Neural progenitor cell (in vitro differentiated cells): ENCODE measurements at places on chromosomes 5 and 9.

- no peak for DNase-seq
Observed at GRCh38 chr9:127036437-127036836, 86.0 kb downstream of the ANGPTL2 start.

GRCh38 chr9:104795857-104796256, 31.9 kb downstream of the NIPSNAP3B start:
- no peak for DNase-seq

GRCh38 chr5:143094087-143094521, 309.4 kb downstream of the NR3C1 start:
- peak; percentile 92 for DNase-seq

GRCh38 chr9:29830821-29831220, 2257.5 kb upstream of the C9orf72 start:
- peak; percentile 74 for DNase-seq

GRCh38 chr5:168198359-168198758, 93.1 kb upstream of the WWC1 start:
- DNase-seq = no peak

DNA sequence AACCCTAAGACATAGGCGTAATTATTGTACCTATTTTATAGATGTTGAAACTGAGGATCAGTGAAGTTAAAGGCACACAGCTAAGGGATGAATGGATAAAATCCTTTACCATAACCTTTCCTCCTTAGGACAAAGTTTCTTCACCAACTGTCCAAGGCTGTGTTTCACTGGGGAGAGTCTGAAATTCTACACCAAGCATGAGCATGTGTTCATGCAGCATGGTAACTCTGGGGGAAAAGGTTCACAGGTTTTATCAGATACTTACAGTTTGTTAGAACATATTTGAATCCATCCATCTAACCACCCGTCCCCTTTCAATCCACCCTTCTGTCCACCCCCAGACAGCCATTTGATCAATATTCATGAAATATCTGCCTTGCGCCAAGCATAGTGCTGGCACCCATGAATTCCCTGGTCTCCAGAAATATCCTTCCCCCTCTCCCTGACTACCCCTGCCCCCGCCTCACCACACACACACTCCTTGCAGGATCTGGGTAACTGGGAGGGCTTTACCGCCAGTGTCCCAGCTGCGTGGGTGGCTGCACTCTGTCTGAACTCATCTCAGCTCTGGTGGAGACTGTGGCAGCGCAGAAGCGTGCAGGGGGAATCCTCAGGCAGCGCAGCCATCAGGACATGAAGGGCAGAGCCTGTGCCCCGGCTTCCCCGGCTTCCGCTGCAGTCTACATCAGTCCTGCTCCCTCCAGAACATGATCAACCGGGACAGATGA, 6.3 kb upstream of the KCNIP1 start:
- peak; percentile 20 for DNase-seq

GRCh38 chr9:84697509-84698114, 28.1 kb downstream of the NTRK2 start:
- DNase-seq = peak; percentile 84

DNA sequence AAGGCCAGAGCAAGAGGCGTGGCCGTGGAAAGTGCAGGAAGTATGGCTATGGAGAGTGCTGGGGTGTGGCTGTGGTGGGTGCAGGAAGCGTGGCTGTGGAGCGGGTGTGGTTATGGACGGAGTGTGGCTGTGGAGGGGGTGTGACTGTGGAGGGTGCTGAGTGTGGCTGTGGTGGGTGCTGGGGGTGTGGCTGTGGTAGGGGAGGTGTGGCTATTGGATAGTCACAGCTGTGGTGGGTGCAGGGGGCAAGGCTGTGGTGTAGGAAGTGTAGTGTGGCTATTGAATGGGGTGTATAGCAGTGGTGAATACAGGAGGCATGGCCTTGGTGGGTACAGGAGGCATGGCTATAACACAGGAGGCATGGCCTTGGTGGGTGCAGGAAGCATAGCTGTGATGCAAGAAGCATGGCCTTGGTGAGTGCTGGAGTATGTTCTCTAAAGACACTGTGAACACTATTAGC, 40.8 kb upstream of the SPATA31C2 start:
- DNase-seq = no peak

- DNase-seq = no peak
Observed at GRCh38 chr5:21154526-21154925, 1166.5 kb upstream of the CDH18 start.

- no peak for DNase-seq
Observed at GRCh38 chr5:113601423-113601822, 87.9 kb downstream of the YTHDC2 start.

GRCh38 chr9:1173211-1173610, 123.1 kb downstream of the DMRT2 start:
- DNase-seq = no peak

- DNase-seq = no peak
Observed at GRCh38 chr9:109463924-109464625, 34.0 kb downstream of the PTPN3 start.

DNA sequence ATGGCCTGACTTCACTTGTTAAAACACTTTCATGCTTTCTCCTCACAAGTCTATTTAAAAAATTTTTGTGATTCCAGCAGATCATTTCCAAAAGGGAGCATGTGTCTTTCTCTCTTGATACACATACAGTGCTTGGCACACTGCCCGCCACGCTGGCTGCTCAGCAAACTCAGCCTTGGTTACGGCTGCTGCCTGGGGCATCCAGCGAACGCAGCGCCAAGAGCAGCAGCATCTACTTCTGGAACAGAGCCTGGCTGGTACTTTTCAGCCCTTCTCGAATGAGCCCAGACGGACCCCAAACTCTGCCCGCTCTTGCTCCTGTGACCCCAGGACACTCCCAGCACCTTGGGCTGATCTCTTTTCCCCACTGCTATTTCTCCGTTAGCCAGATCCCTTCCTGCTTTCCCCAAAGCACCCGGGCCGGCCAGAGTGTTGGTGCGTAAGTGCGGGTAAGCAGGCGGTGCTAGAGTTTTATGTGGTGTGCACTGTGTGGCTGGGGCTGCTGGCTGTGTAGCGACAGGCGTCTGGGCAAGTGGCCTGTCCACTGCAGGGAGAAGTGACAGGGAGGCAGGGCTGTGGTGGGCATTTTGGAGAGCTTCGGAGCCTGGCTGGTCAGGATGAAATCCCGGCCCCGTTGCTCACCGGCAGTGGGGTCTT, 73.2 kb downstream of the SH3PXD2B start:
- DNase-seq = no peak

DNA sequence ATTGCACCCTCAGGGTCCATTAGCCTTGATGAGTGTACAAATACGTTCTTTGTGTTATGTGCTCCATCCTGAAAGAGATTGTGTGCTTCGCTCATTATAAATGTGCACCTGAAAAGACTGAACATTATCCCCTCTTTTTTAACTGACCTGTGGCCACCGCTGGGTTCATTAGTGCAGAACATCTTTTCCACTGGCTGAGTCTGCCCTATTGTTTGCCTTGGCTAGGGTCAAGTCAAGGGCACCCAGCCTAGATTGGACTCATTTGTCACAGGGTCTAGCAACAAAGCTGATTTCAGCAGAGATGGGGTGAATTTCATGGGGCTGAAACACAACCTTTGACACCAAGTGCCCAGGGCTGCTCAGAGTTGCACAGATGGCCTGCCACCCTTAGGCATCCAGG, 764.1 kb upstream of the ARRDC3 start:
- peak; percentile 12 for DNase-seq

- DNase-seq = no peak
Observed at GRCh38 chr5:158812408-158812807, 287.3 kb downstream of the EBF1 start.

DNA sequence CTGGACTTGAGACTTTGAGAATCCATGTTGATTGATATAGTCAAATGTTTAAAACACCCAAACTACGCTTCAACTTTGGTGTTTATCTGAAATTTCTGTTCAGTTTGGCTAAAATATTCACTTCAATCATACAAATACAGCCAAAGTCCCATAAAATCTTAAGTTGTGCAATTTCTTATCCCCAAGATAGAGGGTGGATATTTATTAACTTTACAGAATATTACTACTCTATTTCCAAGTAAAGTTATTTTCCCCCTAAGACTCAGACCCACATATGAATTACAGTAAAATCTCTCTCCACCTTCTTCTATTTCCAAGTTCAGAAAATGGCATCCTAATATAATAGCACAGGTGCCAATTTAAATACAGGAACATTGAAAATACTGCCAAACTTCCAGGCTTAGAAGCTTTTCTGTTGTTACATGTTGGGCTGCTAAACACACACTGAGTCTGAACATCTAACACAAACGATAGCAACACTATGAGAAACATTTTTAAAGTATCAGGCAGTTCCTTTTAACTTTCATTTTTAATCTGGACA, 290.3 kb downstream of the EBF1 start:
- no peak for DNase-seq

DNA sequence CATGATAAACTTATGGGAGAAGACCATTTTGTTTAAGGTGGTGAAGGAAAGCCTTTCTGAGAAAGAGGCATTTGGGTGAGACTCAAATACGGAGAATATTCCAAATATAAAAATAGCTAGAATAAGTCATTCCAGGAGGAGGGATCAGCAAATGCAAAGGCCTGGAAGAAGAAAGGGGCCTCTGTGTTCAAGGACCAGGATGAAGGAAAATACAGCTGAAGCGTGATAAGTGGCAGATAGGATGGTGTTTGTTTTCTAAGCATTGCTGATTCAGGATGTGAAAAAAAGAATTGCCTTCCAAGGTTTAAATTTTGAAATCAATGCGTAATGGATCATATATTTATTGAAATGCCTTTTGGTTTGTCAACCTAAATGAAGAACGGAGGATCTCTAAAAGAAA, 59.4 kb upstream of the CAST start:
- no peak for DNase-seq

GRCh38 chr5:179803651-179804554, 2.8 kb downstream of the MGAT4B start:
- no peak for DNase-seq

- no peak for DNase-seq
Observed at GRCh38 chr5:171736976-171737891, 48.4 kb upstream of the SMIM23 start.

GRCh38 chr5:174412374-174412773, 312.0 kb upstream of the MSX2 start:
- no peak for DNase-seq

DNA sequence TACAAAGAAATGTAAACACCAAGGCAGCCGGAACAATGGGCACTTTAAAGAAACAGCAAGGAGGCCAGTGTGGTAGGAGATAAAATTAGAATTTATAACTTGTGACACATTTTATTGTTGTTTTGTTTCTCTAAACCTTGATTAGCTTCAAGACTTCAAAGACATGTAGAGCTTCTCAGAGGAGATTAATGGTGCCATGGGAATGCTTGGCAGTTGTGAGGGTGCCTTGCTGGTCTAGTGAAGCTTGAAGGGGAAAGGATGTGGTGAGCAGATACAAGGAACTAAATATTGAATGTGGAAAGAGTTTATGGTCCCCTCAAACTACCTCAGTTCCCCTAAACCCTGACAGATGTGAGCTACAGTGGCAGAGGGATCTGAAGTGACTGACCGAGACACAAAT, 322.4 kb upstream of the ADAMTS16 start:
- DNase-seq = no peak

DNA sequence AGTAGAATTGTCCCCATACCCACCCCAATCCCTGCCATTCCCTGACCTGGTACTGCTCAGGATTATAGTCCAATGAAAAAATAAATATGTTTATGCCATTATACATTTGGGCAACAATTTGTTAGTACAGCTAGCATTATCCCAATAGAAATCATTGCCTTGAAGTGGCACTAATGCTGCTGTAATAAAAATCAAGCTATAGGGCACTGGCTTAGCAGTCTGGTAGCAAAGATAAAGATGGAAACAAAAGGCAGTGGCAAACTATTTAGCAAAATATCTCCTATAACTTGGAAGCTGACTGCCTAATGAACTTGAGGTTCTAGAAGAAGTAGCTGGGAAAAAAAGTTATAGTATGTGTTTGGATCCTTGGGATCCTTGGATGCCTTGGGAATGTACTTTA, 2.2 kb upstream of the TOPORS start:
- DNase-seq = no peak

DNA sequence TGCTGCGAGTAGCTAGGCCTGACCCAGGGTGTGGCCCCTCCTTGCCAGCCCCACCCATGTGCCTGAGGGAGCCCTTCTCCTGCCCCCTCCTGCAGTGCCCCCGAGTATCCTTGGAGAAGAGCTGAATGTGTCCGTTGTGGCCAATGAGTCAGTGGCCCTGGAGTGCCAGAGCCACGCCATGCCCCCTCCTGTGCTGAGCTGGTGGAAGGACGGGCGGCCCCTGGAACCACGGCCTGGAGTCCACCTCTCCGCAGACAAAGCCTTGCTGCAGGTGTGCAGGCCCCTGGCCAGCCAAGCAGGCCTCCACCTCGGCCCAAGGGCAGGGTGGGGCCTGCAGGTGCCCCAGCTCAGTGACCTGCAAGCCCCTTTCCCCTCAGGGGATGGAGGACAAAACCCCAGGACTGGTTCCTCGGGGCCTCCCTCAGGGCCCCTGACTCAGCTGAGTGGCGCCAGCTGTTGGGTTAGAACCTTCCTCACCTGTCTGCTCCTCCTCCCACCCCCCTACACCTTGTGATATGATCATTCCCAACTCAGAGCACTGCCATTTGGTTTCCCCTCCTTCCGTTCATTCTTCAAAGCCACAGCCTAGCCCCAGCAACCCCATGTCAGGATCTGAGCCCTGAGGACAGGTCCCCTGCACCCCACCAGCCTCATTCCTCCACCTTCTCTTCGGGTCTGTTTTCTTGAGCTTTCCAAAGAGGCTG, 80.0 kb upstream of the ASS1 start:
- DNase-seq = no peak

GRCh38 chr5:33807771-33808170, 84.0 kb downstream of the ADAMTS12 start:
- DNase-seq = no peak

DNA sequence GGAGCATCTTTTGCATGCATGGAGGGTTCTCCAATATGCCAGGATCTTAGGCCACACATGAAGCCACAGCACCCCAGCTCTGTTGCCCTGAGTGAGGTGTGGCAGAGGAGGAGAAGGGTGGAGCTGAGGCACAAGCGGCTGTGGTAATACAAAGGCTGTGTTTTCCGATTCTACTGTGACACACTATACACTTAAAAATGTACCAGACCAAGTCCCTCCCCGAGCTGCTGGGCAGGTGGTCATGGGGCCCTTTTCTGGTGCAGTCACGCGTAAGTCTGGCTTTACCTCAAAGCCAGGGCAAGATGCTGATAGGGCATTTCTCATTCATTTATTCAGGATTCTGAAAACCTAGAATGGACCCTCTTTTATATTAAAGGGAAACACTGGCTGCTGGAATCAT, 3.7 kb downstream of the ADGRV1 start:
- DNase-seq = peak; percentile 76

- DNase-seq = no peak
Observed at GRCh38 chr5:27217977-27218376, 179.6 kb upstream of the CDH9 start.
